ENCODE measurements at places on chromosomes 13 and 19.

GRCh38 chr13:41387576-41387975, 69.8 kb upstream of the RGCC start:
- DNase-seq = no peak

- DNase-seq = no peak
Observed at GRCh38 chr19:49861107-49861506, 6.3 kb downstream of the PNKP start.

DNA sequence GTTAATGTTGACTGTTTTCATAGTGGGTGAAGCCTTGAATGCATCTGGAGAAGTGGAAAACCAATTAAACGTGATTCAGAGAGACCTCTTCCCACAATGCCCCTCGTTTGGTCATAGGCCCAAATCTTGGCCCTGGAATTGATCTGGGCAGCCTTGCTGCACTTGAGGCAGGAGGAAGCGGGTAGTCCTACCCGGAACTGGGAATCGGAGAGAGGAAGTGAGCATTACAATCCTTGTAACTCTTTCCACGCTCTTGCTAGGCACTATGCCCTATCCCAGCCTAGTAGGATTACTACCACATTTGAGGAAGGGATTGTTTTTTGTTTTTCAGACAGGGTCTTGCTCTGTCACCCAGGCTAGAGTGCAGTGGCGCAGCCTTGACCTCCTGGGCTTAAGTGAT, 3.6 kb downstream of the KCNK6 start:
- DNase-seq = no peak

DNA sequence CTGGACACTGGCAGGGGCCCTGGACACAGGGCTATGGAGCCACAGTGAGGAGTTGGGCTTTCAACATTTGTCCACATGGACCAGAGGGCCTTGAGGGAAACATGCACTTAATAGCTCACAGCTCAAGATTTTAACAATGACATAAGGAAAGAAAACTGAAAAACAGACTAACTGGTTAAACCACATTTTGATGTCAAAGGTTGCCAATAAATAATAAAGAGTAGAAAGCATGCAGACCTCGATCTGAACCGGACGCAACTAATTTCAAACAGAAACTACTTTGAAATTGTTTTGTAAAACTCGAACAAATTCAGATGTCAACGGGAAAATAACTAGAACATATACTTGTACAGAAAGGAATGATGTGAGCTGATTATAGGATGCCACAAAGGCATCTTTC, 15.5 kb upstream of the ZNF888 start:
- no peak for DNase-seq

DNA sequence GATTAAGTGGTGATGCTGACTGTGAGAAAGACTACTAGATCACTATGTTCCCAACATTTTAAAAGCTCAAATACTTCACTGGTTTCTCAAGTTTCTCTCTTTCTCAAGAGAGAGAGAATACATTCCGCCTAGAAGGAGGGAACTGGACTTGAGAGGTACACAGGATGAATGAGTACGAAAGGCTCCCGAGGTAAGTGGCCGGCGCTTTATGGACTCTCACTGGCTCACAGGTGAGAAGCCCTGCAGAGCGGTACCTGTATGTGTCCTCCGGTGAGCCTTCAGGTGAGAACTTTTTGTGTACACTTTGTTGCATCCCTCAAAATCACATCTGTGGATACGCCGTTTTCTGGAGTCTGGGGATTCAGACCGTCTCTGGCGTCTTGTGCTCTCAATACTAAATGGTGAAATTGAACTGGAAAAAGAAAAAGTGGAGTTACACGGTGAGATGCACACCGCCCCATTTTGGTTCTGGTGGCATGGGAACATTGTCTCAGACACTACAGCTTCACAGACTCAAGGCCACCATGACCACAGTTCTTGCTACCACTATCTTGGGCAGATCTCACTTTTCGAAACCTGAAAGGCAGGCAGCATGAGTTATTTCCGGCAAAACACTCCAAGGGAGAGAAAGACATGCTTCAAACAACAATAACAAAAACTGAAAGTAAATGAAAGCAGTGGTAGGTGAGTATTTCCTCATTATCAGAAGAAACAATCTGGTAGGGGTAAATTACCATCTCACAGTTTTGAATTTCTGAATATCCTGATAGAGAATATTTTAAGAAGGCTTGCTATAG, 418.9 kb downstream of the KLF12 start:
- no peak for DNase-seq

DNA sequence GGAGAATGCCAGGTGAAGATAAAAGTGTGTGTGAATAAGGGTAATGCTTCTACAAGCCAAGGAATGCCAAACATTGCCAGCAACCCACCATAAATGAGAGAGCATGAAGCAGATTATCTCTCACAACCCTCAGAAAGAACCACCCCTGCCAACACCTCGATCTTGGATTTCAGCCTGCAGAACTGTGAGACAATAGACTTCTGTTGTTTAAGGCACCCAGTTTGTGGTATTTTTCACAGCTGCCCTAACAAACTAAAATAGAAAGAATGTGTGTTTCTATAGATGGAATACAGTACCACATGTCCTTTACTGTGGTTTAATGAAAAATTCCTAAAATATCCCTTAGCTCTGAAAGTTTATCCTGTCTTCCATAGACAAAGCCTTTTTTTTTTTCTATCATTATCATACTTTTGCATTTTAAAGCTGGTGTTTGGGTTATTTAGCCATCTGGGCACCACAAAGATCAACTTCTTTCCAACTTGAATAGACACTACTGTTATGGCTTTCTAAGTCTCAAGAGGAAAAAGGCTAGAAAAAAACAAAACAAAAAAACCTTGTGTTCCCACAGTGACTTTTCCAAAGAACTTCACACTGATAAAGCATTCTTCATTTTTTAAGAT, 505.6 kb downstream of the KCTD12 start:
- no peak for DNase-seq

GRCh38 chr19:10138879-10139795, 19.4 kb upstream of the EIF3G start:
- no peak for DNase-seq

- DNase-seq = no peak
Observed at GRCh38 chr19:35352448-35353304, 5.0 kb downstream of the FFAR1 start.

- DNase-seq = no peak
Observed at GRCh38 chr19:51607920-51608562, 22.2 kb downstream of the SIGLEC5 start.

DNA sequence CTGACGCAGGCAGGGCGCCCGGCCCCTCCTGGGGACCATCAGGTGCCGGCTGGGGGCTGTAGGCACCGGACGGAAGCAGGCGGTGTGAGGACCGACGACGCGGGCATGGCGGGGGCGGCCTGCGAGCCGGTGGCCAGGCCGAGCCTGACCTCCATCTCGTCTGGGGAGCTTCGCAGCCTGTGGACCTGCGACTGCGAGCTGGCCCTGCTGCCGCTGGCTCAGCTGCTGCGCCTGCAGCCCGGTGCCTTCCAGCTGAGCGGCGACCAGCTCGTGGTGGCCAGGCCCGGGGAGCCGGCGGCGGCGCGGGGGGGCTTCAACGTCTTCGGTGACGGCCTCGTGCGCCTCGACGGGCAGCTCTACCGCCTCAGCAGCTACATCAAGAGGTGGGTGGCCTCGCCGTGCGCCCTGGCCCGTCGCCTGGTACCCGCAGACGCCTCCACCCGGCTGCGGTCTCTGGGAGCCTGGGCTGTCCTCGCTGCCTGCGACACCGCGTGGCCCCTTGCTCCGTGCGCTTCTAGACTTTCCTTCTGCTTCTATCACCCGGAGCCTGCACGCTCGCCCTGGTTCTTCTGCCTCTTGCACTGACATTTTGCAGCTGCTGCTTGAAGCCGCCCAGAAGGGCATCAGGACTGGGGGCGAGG, 460 bp downstream of the MEDAG start:
- no peak for DNase-seq

GRCh38 chr13:77047649-77048343, 20.8 kb upstream of the FBXL3 start:
- no peak for DNase-seq

GRCh38 chr13:27972478-27972820, 3.3 kb upstream of the CDX2 start:
- DNase-seq = no peak

DNA sequence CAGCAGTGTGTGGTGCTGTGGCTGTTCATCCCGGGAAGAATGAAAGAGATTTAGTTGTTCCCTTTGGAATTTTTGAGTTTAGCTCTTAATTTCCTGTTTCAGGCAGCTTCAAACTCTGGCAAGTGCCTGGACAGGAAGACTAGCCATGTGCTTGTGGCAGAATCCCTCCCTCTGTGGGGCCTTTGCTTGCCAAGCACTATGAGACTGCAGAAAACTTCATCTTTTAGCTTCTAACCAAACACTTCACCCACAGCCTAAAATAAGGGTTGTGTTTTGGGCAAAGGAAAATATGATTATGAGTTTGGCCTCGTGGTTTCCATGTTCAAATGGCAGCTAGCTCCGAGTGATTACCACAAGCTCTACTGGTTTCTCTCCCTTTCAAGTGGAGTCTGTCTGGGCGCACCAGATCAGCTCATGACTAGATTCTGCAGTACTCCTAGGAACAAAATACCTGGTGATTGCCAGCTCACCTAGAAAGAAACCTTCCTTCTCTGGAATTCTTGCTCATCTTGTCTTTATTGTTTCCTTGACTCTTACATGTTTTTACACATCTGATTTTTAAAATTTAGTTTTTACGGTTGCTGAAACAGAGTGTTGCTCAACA, 707.5 kb downstream of the SLITRK6 start:
- DNase-seq = no peak

DNA sequence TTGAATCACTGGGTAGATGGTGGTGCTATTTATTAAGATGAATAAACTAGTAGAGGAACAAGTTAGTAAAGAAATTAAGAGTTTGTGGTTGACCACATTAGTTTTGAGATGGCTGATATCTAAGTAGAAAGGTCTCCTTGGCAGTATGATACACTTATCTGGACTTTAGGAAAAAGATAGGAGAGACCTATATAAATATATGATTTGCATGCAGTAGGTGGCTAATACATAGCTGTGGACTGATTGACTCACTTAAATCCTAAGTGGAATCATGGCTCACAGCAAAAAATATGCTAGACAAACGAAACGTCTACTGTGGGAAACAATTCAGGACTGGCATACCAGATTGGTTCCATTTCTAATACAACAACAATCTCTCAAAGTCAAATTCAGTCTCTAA, 92.0 kb downstream of the CAB39L start:
- no peak for DNase-seq

DNA sequence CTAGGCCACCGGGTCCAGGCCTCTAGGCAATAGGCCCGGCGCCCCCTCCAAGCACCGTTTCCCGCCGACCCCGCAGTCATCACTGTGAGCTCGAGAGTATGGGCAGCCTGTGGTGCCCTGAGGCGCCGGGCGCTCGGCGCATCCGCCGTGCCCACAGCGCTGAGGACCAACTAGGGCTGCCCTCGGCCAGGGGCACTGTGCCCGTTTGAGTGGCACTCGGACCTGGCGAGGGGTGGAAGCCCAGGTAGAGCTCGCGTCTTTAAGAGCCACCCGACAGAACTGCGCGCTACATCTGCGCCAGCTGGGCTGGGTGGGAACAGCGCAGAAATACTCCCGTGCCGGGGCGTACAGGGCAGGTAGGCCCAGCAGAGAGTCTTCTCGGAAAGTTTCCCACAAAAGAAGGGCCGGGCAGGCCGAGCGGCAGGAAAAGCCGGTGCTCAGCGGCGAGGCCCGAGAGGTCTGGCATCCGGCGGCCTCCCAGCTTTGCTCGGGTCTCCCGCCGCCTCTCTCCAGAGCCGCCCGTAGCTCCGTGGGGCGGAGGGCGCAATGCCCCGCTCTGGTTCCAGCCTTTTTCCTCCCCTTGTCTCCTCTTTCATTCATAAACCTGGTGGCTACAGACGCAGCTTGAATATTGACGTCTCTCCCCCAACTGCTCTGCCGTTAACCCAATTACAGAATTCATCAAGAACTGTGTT, 5.4 kb upstream of the SOX1 start:
- DNase-seq = no peak

DNA sequence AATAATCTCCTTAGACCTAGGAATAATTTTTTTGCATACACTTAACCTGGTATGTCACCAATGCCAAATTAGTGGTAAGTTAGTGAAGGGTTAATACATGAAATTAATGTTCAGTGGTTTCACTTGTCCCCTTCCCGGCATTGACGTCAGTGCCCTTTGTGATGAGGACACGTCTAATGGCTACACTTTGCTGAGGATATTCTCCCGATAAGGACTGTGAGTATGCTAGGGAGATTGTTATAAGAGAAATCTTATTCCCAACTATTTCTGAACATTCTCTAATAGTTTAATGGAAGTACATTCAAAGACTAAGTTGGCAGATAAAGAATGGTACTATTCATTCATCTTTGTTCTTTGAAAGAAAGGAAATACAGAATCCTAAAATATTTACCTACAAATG, 102.4 kb downstream of the TNFRSF19 start:
- DNase-seq = no peak

GRCh38 chr13:26923824-26924605, 163.4 kb upstream of the GPR12 start:
- no peak for DNase-seq

- DNase-seq = no peak
Observed at GRCh38 chr13:49690133-49690994, 922 bp downstream of the EBPL start.

GRCh38 chr13:96904232-96904631, 90.0 kb downstream of the OXGR1 start:
- no peak for DNase-seq

DNA sequence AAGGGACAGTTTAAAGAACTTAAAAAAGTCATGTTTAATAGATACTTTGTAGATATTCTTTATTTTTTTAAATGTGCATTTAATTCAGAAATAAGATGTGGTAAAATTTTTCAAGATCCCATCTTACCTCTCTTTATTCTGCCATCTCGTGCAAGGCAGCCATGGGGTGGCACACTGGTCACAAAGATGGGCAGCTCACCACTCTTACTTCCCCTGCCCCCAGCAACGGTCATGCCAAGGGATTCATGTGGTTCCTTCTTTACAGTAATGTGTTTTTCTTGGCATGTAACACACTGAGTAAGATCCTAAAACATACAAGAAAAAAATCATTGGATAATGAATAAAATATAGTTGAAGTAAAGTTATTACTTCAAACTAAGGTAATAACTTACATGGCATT, 64.2 kb downstream of the LNX2 start:
- DNase-seq = no peak

- DNase-seq = peak; percentile 97
Observed at GRCh38 chr19:45404557-45405434, at the start of gene PPP1R13L. Gene PPP1R13L, minus strand, starts transcription at chr19:45405069. Its CDS starts 6,751 bp downstream, at chr19:45398318.

DNA sequence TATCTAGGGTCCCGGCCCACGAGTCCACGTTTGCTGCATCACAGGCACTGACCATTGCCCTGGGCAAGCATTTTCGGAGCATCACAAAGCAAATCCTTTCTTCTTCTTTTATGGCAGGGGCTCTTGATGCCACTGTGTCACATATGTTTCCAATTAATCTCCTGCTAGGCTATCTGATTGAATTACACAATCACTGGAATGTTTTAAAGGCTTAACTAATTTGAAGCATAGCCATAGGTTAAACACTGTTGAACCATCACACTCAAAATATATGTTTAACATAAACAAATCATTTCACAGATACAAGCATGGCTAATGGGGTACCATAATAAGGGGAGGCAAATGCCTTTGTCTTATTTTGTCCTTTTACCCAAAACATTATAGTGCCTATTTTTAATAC, 338.3 kb downstream of the POU4F1 start:
- no peak for DNase-seq
